Stimulated activated memory B cell treated with anti-CD40 and anti-IgM and Interleukin-4, amounts not matched to agents 10 μg/mL and 1 μg/mL and 100 μg/mL, for 72 hours (primary cell): ENCODE measurements at places on chromosomes 11 and 22.

DNA sequence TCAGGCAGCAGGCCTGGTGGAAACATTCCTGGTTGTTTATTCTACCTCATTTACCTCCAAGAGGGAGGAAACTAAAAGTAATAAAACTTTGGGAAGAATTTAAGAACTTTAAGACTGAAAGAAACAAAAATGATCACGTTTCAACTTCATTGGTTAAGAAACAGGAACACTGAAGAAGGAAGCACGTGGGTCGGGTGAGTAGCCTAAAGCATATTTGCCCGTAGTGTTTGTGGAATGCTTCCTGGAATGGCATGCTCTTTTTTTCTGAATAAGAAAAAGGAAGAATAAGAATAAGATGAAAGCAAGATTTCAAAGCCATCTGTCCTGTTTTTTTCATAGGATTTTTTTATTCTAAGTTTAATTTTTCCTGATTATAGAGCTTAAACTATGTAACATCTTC is 83.1 kb downstream of the WNT11 start:
- no peak for ATAC-seq

DNA sequence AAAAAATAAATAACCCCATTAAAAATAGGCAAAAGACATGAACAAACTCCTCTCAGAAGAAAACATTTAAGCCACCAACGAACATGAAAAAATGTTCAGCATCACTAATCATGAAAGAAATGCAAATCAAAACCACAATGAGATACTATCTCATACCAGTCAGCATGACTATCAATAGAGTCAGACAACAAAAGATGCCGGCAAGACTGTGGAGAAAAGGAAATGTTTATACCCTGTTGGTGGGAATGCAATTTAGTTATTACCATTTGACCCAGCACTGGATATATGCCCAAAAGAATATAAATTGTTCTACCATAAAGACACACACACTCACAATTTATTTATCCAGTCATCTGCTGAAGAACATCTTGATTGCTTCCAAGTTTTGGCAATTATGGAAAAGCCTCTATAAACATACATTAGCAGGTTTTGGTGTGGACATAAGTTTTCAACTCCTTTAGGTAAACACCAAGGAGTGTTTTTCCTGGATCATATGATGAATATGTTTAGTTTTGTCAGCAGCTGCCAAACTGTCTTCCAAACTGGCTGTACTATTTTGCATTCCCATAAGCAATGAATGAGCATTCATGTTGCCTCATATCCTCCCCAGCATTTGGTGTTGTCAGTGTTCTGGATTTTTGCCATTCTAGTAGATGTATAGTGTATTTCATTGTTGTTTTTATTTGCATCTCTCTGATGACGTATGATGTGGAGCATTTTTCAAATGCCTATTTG is 28.0 kb downstream of the OR8D1 start:
- no peak for ATAC-seq

- ATAC-seq: no peak
Measured at GRCh38 chr11:64854534-64855502, 10.4 kb upstream of the CDC42BPG start.

DNA sequence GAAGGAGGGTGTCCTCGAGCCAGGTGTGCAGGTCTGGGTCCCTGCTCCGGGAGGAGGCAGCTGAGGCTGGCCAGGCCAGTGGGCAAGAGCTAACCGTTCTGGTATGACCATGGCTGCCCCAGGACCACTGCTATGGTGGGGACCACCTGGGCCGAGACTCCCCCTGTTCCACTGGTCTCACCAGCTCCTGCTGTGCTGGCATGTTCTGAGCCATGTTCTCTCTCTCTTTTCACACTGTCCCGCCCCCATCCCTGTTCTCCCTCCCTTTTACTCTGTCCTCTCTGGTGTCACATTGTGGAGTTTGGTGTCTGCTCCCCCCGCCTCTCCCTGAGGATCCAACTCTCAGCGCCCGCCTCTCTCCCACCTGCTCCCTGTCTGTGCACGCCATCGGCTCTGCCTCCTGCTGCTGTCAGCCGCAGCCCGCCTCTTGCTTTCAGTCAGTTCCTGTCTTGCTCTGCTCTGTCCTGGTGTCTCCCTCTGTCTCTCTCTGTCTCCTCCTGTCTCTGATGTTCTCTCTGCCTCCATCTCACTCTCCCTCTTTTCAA is 66.4 kb downstream of the LRRC32 start:
- ATAC-seq: no peak

- peak; percentile 93 for ATAC-seq
Measured at GRCh38 chr11:118956094-118956846, at the start of gene UPK2. Gene UPK2 (plus strand): TSS chr11:118956298. CDS start chr11:118956351, 53 bp downstream.

DNA sequence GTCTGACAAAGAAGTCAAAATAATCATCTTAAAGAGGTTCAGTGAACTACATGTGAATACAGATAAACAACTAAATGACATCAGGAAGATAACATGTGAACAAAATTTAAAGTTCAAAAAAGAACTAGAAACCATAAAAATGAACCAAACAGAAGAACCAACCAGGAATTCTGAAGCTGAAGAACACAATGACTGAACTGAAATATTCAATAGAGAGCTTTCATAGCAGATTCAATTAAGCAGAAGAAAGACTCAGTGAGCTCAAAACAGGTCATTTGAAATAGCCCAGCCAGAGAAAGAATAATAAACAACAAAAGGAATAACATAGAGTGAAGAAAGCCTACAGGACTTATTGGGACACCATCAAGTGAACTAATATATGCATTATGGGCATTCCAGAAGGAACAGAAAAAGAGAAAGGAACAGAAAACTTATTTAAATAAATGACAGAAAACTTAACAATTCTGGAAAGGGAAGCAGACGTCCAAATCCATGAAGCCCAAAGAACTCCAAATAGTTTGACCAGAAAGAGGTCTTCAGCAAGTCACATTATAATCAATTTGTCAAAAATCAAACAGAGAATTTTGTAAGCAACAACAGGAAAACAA is 11.0 kb upstream of the SLC36A4 start:
- ATAC-seq: no peak

GRCh38 chr11:20627026-20627425 is 27.6 kb downstream of the SLC6A5 start:
- no peak for ATAC-seq

DNA sequence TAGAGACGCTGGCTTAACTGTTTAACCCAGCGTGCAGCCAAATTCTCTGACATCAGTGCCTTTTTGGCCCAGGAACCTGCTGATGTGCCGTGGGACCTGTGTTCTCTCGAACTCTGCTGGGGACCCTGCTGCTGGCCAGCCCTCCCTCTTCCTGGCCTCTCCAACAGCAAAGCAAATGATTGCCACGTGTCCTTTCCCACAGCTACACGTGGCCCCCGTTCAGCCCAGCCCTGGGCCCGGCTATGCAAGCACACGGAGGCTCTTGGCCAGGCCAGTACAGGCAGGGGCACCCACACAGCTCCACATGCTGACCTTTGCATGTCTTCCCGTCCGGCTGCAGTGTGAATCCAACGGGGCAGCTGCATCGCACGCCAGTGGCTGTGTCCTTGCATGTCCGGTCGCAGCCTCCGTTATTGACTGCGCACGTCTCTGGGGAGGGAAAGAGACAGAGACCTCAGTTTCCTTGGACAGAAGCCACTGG is 51.6 kb upstream of the TTLL12 start:
- no peak for ATAC-seq

GRCh38 chr11:77558380-77558779 is 31.4 kb upstream of the AQP11 start:
- no peak for ATAC-seq

DNA sequence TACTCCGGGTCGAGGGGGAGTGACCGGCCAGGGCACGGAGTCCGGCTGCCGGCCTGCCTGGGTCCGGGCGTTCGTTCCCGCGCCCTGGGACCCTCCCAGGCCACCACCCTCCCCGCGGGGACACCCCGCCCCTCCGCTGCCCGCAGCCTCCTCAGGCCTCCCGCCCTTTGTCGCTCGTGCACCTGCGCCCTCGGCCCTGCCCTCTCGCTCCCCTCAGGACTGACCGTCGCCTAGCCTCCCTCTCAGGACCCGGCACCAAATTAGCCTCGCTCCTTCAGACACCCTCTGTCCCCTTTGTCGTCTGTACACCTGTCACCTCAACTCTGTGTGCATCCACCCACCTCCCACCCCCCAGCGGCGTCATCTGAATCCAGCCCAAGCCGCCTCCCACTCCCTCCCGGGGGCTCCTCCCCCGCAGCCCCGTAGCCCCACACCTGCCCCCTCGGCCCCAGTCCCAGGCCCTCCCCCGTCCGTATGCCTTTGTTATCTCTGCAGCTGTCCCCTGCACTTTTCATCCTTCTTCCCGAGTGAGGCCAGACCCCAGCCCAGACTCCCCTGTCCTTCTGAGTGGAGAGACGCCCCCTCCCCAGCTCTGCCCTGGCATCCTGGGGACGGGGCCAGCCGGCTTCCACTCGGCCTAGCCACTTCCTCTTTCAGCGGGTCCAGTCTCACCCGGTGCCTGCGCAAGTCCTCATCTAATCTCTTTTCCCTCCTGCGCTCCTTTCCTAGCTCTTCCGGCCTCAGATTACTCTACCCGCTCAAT is 643 bp downstream of the TIGD3 start:
- ATAC-seq: peak; percentile 50

DNA sequence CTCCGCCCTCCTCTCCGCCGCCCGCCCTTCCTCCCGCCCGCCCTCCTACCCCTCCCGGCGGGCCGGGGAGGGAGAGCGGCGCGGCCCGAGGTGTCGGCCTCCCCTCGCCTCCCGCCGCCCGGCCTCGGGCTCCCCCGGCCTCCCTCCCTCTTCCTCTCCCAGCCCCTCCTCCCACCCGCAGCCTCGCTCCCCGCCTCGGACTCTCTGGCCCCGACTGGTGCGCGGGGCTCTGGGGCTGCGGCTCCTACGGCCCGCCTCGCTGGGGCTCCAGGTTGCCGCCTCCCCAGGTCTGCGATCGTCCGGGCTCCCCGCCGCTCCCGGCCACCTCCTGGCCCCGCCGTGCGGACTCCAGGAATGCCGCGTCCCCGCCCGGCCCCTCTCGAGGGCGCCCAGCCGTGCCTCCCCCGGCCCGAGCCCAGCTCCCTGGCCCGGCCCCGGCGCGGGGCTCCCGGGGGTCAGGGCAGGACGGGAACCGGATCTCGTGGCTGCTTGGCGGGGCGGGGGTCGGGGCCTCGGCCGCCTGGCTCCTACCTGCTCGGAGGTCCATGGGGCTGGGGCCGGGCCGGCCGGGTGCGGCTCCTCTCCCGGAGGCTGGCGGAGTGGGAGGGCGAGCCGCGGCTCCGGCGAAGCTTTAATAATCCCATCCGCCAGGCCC is at the start of gene CLCF1:
CLCF1 (minus strand) TSS at position 606 of the 655 bp plus-strand sequence; CDS start at position 547, 59 bp downstream.
- peak; percentile 56 for ATAC-seq

DNA sequence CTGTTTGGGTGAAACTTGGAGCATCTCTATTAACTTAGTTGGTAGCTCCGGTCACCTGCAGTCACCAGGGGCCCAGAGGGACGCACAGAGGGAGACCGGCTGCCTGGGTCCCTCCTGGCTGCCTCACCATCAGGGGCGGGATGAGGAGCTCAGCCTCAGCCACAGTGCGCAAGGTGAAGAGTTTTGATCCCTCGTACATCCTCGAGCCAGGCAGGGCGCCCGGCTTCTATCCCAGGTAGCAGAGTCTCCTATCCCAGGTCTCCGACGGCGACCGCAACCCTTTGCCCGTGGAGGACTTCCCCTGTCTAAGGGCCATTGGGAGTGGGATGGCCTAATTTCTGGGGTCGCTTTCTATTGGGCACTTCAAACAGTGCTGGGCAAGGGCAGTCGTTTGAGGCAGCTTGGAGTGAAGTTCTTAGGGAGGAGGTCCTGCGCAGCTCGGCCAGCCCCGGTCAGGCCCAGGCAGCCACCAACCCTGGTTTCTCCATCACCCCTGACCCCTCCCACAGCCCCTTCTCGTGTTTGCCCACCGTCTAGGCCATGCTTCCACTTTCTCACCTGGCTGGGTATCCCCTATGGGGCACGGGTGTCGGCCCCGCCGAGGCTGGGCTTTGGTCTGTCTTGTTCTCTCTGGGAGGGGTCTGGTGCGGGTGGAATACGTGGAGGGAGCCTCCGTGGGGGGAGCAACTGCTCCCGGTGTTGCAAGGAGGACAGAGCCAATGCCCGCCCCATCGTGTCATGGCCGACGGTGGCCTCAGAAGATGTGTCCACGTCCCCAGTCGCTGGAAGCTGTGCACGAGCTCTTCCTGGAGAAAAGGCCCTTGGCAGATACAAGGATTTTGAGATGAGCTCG is 3.6 kb upstream of the MRGPRG start:
- ATAC-seq: no peak

DNA sequence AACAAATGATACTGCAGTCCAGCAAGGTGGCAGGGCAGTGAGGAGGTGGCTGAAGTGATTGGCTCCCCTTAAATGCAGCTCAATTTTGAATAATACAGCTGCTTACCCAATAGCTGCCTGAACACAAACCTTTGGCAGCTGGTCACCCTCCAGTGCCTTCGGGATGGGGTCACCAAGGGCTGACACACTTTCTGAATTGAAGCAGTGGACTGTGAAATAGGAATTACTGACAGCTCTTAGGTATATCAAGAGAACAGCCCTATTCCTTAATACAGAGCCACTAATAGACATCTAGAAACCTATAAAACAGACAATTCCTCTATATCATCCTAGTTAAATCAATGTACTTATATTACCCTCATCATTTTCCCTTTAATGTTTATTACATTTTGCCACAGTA is 474.2 kb upstream of the KIRREL3 start:
- no peak for ATAC-seq

DNA sequence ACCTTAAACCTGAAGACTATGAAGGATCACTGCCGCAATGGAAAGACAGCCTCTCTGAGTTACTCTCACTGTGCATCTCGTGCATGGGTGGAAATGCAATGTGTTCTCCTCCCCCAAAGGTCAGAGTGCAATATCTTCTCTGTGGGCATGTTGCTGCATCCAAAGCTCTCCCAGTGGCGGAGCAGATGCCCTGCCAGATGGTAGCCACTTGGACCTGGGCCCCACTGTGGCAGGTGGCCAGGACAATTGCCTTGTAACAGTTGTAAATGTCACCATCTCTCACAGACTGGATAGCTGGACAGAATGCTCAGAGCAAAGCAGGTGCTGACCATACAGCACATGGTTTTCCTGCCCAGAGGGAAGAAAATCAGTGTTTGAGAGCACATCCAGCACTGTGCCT is 542.0 kb downstream of the FAM181B start:
- ATAC-seq: no peak

- no peak for ATAC-seq
Measured at GRCh38 chr11:120462825-120463224, 48.7 kb upstream of the GRIK4 start.

GRCh38 chr11:126403658-126404057 is 48.2 kb downstream of the ST3GAL4 start:
- peak; percentile 71 for ATAC-seq

- ATAC-seq: no peak
Measured at GRCh38 chr11:104089481-104089880, 53.0 kb downstream of the DDI1 start.

GRCh38 chr11:63940786-63941185 is 2.0 kb downstream of the NAA40 start:
- no peak for ATAC-seq

GRCh38 chr22:43385770-43386641 is 25.8 kb upstream of the MPPED1 start:
- peak; percentile 88 for ATAC-seq
